Stimulated activated CD4-positive, alpha-beta T cell treated with anti-CD3 and anti-CD28 coated beads, TNF-alpha, amount 100 ng/mL, for 48 hours (primary cell): ENCODE measurements at places on chromosomes 2 and 18.

- DNase-seq, result no peak
These were observed 61.0 kb upstream of the KCNJ3 start for GRCh38 chr2:154637456-154637855.

GRCh38 chr2:217149087-217149660 is 289.3 kb upstream of the TNP1 start:
- no peak for DNase-seq

DNA sequence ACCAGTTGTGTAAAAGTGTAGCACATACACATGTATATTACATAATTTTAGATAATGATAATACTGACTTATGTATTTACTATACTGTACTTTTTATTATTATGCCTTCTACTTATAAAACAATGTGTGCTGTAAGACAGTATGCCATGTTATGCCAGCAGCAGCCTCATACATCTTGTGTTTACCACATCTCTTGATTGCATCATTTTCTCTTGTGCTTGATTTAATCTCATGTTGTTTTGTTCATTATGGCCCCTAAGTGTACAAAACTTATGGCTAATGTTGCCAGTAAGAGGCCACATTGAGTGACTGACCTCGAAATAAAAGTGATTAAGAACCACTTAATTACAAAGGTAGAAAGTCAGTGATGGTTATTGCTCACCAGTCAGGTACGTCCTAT is 128.0 kb upstream of the SP5 start:
- DNase-seq, result no peak

DNA sequence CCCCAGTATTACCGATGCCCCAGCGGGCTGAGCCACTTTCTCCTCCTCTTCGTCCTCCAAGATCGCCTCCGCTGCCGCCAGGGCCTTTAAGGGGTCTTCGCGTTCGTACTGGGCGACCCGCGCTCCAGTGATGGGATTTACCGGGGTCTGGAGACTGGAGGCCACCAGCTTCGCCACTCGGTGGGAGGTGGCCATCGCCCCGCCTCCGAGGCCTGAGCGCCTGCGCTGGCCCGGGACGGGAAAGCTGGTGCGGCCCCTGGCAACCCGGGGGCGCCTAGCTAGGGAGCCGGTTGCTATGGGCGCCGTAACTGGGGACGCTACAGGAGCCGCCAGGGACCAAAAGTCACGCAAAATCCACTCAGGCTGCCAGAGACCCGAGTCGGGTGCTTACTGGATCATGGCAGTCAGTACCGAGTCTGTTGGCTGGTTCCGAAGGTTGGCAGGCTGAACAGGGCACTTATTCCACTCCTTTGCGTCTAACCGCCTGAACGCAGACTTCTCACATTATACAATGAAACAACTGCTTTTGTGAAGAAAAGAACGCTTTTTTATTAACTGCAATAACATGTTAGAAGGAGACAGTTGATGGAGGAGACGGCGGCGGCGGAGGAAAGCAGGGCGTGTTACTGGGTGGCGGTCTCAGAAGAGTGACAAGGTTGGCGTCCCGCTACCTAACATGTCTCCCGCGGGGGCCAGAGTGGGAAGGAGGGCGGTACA is at the start of gene FAM161A:
TSS of gene FAM161A (minus strand) at position 214 of the 717 bp plus-strand sequence. CDS start at position 195, 19 bp downstream.
- DNase-seq, result peak; percentile 85

DNA sequence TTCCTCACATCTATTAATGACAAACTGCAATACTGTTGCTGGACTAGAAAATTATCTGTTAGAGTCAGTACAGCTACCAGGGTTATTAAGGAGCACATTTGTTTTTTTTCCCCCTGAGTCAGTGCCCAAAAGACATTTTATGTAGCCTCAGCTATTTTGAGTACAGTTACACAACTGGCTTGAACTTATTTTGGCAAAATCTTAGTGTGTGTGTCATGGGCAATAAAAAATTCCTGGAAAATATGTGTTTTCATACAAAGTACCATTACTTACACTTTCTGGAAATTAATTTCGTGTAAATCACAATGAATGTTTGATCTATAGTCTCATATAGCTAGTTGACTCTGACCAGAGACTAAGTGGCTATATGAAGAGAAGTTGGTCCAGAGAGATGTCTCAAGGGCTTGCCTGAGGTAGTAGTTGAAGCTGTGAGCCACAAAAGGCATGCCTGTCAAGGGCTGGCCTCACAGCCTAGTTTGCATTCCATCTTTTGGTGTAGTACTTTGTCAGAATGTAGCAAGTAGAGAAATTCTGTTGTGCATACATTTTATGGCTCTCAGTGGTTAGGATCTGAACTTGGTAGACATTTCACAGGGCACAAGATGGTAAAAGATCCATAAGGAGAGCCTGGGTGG is 283.4 kb downstream of the MTX2 start:
- no peak for DNase-seq

- no peak for DNase-seq
These were observed 21.8 kb upstream of the CD226 start for GRCh38 chr18:69969491-69969890.

DNA sequence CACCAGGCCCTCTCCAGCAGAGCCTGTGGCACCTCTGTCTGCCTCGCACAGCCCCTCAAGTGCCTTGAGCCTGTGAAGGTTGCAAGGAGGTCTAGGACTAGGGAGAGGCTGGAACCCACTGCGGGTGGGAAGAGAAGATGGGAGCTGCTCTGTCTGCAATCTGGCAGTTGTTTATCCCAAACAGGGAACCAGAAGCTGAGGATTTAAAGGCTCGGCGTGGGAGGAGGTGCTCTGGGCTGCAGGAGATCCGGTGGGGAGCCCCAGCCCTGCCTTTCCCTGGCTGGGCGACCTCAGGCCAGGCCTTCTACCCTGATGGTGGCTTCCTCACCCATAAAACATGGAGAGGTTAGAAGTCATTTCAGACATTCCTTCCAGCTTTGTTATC is 174.1 kb downstream of the SMAD7 start:
- no peak for DNase-seq

GRCh38 chr18:23200756-23201155 is 65.5 kb downstream of the CABLES1 start:
- no peak for DNase-seq

GRCh38 chr18:74861154-74861553 is 263.5 kb downstream of the ZNF407 start:
- DNase-seq, result no peak

- DNase-seq, result no peak
These were observed 42.5 kb upstream of the TMEM200C start for GRCh38 chr18:5937795-5938194.

DNA sequence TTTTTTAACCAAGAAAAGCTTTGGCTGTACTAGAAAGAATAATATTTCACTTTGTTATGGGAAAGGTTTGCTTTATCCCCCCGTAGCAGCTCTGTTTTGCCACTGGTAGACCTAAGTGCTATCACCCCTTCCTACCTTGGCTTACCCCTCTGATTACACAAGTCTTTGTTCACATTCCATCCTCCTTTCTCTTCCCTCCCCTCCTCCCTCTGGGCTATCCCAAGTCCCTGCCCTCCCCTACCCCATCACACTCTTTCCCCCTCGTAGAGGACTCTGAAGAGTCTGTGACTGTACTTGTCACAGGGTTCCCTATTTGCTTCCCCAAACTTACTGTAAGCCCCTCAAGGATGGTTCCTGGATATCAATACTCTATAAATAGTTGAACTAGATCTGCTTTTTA is 152.9 kb upstream of the NOSTRIN start:
- DNase-seq, result no peak

DNA sequence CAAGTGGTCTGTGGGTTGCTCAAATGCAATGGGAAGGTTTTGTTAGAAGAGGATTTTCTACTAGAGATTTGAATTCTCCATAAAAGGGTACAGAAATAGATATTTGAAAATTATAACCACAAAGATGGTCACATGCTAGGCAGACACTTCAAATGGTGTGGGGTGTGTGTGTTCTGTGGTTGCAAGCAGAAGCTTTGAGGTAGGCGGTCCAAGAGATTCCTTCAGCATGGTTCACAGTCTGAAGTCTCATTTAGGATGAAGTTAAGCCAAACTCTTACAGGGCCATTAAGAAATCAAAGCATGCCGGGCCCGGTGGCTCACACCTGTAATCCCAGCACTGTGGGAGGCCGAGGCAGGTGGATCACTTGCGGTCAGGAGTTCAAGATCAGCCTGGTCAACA is 38.3 kb upstream of the RMDN2 start:
- DNase-seq, result no peak

- no peak for DNase-seq
These were observed 16.1 kb downstream of the DYTN start for GRCh38 chr2:206701952-206702605.

DNA sequence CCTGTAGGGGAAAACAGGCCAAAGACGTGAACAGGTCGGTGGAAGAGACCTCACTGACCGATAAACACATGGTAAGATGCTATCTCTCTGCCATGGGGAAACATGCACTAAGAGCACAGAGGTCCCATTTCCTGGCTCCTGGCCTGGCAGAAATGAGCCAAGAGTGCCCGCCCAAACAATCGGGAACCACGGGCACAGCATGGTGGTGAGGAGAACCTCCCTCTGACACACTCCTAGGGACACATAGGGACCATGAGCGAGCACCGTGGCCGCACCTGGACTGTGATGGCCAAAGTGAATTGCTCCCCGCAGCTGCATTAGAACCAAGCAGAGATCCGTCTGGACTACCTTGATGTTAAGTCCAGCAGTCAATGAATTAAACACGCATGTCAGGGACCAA is 11.1 kb downstream of the HS6ST1 start:
- no peak for DNase-seq

DNA sequence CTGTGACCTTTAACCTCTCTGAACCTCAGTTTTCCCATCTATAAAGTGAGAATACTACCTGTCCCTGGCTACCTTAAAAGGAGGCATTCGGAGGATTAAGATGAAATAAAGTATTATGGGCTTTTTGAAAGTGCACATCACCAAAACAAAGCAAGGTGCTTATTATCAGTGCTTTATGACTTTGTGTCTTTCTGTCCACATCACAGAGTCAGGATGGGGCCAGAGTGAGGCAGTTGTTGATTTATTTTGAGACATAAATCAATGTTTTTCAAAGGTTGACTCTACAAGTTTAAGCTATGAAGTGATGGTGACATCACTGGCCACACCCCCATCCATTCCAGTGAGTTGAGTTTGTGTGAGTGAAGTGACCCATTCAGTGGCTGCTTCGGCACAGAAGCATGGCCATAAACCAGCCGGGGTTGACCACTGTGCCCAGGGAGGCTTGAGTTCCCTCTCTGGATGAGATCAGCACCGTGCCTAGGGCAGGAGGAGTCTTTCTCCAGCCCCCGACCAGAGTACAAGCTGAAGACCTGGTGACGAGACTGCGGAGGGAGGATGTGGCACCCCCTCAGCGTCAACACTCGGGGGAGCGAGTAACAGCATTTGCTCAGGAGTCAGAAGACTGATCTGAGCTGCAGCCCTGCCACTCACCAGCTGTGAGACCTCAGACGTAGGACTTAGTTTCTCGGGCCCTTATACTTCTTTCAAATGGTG is 89.0 kb upstream of the PPP1CB start:
- no peak for DNase-seq

- DNase-seq, result no peak
These were observed 1282.4 kb upstream of the PIK3C3 start for GRCh38 chr18:40672590-40672989.

DNA sequence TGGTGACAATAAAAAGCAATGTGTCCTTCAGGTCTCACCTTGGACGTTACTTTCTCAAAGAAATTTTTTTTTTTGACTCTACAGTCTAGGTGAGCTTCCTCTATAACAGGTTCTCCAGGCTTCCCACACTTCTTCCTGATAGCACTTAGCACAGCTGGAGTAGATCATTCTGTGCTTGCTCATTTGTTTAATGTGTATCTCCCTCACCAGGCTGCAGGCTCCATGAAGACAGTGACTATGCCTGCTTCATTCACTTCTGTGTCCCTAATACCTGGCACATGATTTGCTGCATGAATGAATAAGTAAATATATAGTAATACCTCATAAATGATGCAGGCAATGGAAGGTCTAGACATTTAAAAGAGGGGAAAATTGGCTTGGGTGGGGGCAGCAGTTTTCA is 109.9 kb upstream of the CD302 start:
- DNase-seq, result no peak

GRCh38 chr2:113739849-113740248 is 16.6 kb downstream of the SLC35F5 start:
- DNase-seq, result no peak

DNA sequence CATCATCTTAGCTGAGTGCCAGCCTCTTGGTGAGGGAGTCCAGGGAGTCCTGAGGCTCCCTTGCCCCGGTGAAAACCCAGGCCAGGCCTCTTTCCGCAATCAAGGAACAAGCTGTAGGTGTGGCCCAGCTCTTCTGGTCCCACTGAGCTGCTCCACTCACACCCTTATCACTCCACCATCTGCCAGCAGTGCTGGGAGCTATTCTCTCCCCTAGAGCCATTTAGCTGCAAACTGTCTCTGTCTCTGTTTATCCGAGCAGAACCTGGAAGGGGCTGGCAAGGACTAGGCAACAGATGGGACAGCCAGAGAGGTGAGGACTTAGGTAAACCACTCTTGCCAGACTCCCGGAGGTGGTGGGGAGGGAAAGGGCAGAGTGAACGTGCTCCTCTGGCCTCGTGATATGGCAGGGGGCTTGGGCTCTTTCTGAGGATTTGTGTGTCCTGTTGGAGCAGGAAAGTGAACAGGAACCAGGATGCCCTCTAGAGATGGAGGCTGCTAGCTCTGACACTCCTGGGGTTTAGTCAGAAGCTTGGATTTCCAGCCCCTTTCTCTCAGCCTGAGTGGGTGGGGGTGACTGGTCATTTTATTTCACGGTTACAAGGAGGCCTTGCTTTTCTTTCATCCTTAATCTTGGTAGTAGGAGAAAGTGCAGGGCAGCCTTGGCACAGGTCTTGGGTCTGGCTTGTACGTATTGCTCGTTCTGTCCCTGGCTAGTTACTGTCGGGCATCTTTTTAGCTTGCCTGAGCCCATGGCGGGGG is 19.6 kb downstream of the B3GNT2 start:
- DNase-seq, result no peak

DNA sequence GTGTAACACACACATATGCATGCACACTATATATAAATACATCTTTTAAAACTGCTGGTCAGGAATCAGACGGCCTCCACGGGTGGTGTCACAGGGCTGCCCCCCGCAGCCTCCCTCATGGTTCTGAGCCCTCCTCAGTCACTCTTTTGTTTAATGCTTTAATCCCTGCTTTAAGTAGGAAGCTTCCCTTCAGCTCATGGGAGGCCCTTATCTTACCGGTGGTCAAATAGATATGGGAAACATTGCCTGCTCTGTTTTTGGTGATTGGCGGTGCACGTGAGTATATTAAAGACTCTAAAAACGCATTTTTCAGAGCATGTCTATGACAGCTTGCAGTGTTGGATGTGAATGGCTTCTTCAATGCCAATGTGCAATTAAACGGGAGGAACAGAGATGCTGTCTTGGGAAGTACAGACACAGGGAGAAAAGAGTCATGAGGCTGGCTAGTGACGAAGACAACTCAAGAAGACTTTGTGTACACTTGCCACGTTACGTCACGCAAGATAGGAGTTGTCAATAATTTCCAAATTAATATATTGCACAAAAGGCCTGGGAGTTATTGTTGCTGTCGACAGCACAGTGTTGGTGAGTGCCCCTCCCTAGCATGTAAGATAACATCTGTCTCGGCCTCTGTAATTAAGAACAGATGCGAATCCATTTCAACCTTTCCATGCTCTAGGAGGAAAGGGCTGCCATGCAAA is 23.3 kb downstream of the GNLY start:
- no peak for DNase-seq

- DNase-seq, result no peak
These were observed 19.6 kb upstream of the REL start for GRCh38 chr2:60861736-60862135.

GRCh38 chr18:13061630-13062189 is 70.5 kb downstream of the CEP192 start:
- DNase-seq, result no peak

GRCh38 chr2:43005245-43005974 is 213.0 kb upstream of the HAAO start:
- DNase-seq, result no peak

GRCh38 chr2:134714228-134714627 is 4.6 kb downstream of the TMEM163 start:
- DNase-seq, result no peak
